ENCODE measurements at places on chromosomes 6 and 20.

- DNase-seq: no peak
These were observed 12.2 kb upstream of the CDKN1A start for GRCh38 chr6:36666287-36666686.

DNA sequence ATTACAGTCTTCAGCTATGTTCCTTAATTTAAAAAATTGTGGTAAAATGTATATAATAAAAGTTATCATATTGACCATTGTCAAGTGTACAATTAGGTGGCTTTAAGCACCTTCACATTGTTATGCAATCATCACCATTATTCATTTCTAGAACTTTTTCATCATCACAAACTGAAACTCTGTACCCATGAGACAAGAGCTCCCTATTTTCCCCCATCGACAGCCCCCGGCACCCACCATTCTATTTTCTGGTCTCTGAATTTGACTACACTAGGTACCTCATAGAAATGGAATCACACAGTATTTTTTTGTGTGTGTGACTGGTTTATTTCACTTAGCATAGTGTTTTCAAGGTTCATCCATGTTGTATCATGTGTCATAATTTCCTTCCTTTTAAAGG is 39.7 kb upstream of the FYN start:
- DNase-seq: no peak

- no peak for DNase-seq
These were observed 202.6 kb upstream of the MYLIP start for GRCh38 chr6:15926256-15926655.

DNA sequence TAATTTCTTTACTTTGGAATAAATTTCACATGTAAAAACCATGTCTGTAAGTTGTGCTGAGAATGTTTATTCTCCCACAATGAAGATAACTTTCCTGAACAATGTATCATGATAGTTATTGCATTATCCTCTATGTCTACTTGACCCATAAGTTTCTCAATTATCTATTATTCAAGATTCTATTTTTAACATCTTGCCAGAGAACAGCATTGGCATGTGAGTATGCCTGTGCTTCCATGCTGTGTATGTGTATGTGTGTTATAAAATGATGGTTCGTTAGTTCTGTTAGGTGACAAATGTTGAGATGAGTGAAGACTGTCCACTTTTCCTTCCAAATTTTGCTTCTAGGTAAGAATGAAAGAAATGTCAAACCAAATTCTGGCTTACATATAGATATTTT is 111.9 kb downstream of the EYA4 start:
- no peak for DNase-seq

- no peak for DNase-seq
These were observed 83.0 kb downstream of the PHF20 start for GRCh38 chr20:35854713-35855348.

DNA sequence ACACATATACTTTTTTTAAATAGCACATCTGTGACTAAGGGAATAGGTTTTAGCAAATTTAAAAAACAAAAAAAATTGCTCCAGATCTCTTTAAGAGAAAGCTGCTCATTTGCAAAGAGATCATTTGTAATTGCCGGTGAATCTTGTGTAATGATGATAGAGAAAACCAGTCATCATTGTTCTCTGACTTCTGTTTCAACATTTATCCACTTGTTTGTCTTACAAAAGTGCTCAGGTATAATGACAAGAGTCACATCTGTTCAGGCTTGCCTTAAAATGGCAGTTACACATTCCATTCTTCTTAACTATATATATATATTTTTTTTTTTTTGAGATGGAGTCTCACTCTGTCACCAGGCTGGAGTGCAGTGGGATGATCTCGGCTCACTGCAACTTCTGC is 165.2 kb downstream of the AIG1 start:
- no peak for DNase-seq

DNA sequence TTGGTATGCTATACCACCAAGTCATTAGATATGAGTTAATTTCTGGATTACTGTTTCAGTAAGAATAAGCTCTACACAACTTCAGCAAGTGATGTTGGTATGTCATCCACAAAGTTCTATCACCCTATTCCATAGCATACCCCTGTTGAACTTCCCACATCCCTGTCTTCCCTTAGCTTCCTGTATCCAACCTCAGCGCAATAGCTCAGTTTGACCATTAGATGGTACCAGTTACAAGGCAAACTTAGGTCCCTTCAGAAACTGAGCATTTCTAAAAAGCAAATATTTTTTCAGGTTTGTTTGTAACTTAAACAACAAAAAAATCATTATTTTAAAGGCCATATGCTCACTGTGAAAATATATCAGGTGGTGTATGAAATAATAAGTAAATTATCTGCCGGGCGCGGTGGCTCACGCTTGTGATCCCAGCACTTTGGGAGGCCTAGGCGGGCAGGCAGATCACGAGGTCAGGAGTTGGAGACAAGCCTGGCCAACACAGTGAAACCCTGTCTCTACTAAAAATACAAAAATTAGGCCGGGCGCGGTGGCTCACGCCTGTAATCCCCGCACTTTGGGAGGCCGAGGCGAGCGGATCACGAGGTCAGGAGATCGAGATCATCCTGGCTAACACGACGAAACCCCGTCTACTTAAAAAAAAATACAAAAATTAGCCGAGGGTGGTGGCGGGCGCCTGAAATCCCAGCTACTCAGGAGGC is 8.8 kb upstream of the MOG start:
- DNase-seq: no peak

DNA sequence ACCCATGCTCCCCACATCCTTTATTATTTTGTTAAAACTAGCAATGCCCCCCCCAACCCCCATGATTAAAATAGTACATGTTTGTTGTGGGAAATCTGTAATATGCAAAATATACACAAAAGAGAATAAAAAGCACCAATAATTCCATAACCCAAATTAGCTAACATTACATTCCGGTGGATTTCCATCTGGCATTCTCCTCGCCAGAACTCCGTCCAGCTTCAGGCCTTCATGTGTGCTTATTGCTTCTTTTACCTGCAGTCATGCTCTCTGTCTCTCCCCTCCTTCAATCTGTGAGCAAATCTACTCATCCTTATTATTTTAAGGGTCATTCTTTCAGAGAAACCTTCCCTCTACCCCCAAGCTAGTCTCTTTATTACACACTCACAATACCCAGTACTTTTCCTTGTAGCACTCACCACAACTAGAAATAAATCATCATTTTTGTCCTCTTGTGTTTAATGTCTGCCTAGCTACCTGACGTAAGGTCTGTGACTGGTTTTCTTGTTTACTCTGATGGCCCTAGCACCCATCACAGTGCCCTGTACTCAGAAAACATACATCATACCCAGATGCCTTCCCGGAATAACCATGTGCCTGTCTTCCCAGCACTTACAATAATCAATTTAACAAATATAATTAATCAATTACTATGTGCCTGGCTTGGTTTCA is 25.6 kb upstream of the IER3 start:
- no peak for DNase-seq

GRCh38 chr6:158539413-158539812 is 20.5 kb upstream of the TMEM181 start:
- DNase-seq: no peak

DNA sequence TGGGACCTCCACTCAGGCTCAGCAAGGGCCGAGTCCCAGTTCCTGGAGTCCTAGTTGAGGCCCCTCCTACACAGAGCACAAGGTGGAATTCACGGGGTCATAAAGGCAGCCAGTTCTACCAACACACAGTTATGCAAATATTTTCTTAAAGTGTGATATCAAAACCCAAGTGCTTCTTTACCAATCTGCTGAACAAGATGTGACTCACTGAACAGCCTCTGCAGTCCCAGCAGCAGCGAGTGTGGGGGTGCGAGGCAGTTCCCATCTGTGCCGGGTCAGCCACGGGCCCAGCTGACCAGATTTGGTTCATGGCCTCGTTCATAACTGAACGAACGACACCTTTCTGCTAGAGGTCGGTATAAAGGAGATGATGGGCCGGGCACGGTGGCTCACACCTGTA is 4.5 kb upstream of the TCEA2 start:
- no peak for DNase-seq

DNA sequence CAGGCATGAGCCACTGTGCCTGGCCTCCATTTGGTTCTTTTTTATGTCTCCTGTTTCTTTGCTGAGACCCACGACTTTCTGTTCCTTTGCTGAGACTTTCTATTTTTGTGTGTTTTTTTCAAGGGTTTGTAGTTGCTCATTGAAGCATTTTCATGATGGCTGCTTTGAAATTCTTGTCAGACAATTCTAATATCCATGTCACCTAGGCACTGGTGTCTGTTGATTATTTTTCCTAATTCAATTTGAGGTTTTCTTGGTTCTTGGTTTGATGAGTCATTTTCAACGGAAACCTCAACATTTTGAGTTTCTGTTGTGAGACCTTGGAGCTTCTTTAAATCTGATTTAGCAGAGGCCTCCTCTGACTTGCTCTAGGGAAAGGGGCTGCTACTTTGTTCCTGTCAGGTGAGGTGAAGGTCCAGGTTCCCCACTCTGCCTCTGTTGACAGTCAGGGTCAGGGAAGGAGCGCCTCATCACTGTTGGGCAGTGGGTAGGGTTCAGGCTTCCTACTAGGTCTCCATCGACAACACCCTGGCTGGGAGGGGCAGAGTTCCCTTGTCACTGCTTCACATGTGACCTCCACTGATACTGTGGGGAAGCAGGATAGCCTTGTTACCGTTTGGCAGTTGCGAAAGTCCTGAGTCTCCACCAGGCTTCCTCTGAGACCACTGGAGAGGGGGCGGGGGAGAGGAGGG is 67.2 kb upstream of the RNF24 start:
- no peak for DNase-seq

DNA sequence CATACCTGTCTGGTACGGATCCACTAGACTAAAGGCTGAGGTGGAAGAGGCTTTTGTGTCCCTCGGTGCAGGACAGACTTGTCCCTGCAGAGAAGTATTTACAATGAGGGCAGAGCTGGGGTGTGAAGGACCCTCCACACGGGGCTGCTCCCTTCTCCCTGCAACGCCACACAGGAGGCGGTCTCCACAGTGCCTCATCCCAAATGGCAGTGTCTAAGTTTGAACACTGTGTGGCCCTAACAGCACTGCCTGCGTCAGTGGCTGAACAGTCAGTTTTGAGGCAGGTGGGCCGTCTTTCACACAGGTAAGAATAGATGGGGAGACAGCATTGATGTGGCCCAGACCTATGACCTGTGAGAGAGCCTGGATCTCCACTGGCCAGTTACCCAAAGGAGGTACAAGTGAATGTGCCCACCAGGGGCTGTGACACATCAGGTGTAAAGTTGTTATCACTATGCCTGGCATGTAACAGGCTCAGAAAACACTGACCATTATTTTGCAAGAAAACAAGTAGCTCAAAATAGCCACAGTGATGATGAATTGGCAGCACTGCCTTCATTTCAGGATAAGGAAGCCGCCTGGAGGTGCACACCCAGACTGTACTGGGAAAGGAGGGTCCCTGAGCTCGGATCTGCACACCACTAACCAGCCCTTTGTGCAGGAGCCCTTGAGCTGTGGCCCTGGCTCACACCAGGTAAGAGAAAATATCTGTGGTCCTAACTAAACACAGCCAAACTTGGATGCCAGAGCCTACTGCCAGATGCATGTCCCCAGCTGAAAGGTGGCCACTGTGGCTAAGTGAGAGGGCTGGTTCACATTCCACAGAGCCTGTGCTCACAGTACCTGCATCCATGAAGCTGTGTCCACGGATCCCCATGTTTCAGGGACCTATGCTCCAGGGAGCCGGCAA is 246.7 kb downstream of the DLL1 start:
- DNase-seq: no peak

DNA sequence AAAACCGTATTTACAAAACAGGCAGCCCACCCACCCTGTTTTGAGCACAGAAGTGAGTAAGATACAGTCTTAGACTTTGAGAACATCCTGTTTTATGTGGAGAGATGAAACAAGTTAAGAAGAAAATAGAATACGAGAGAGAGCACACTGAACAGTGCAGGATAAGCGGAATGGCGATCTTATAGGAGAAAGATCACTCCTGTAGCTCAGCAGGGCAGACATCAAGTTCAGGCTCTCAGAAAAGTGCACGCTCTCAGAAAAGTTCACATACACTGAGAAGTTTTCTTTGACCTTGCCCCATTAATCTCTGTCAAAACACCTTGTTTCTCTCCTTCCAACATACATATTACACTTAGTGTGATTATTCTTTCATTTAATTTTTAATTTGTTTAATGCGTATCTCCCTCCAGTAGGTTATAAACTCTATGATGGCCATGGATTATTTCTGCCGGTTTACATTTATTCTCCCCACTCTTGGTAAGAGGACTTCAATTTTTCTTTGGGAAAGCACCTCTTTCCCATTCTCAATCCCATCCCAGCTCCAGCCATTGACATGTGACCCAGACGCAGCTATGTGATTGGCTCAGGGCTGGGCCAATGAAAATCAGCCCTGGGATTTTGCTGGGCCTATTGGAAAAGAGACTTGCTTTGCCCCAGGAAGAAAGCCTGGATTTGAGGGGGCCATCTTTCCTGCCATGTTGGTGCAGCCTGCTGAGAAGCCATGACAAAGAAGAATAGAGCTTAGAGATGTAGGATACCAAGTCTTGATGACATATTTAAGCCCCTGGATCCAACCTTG is 16.2 kb downstream of the KCNB1 start:
- no peak for DNase-seq

- no peak for DNase-seq
These were observed 18.5 kb upstream of the SSR1 start for GRCh38 chr6:7331452-7331851.
